ENCODE measurements at places on chromosomes 11 and 22. TPM values are rescaled to one million over a fixed set of nuclear protein-coding genes. Genes with fewer than 3 reads are reported as not detected.

- no peak overlapping the region for H3K4me3 ChIP-seq
- DNase-seq: no peak
- H3K27ac ChIP-seq: no peak overlapping the region
- H3K4me1 ChIP-seq: no peaks in the 10 kb centered on the region
- no peaks in the 10 kb centered on the region for H3K27me3 ChIP-seq
- no peaks in the 10 kb centered on the region for H3K36me3 ChIP-seq
Observed at GRCh38 chr11:113906038-113906437, 1.4 kb downstream of the HTR3B start.

Gene SYT9
- not detected for total RNA-seq

DNA sequence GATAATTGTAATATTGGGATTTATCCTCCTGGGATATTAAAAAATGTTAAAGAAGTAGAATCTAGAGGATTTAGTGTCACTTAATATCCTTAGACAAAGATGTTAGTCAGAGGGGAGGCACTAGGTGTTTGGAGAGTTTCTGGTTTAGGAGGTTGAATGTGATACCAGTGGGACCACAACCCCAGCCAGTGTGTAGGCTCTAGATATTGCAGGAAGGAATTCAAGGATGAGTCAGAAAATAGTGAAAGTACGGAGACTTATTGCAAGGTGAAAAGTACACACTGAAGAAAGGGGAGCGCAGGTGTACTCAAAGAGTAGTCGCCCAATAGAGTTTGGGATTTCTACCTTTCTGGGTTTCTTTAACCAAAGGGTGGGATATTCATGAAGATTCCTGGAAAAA lies 5.7 kb upstream of the TMEM41B start:
- H3K4me3 ChIP-seq: no peak overlapping the region
- H3K27me3 ChIP-seq: no peaks in the 10 kb centered on the region
- no peak overlapping the region for H3K27ac ChIP-seq
- no peaks in the 10 kb centered on the region for H3K36me3 ChIP-seq
- no peak for DNase-seq

- peak; percentile 52 for DNase-seq
- H3K27me3 ChIP-seq: no peaks in the 10 kb centered on the region
- H3K27ac ChIP-seq: no peak overlapping the region
- H3K4me3 ChIP-seq: no peak overlapping the region
- no peaks in the 10 kb centered on the region for H3K36me3 ChIP-seq
Observed at GRCh38 chr22:35023692-35024363, 42.1 kb upstream of the ISX start.

Gene OR8D1
- not detected for total RNA-seq

- no peaks in the 10 kb centered on the region for H3K4me1 ChIP-seq
- H3K27ac ChIP-seq: no peak overlapping the region
- no peak overlapping the region for H3K4me3 ChIP-seq
- H3K27me3 ChIP-seq: no peaks in the 10 kb centered on the region
- DNase-seq: no peak
Observed at GRCh38 chr11:27857588-27857987, 157.3 kb upstream of the BDNF start.

- H3K36me3 ChIP-seq: no peaks in the 10 kb centered on the region
- no peaks in the 10 kb centered on the region for H3K27me3 ChIP-seq
- DNase-seq: peak; percentile 53
Observed at GRCh38 chr11:75896843-75897419, 81.9 kb downstream of the UVRAG start.

Gene FOLH1
- not detected for total RNA-seq

GRCh38 chr22:35498026-35498800 lies 42.4 kb upstream of the RASD2 start:
- H3K4me1 ChIP-seq: no peaks in the 10 kb centered on the region
- H3K36me3 ChIP-seq: no peaks in the 10 kb centered on the region
- no peak for DNase-seq

DNA sequence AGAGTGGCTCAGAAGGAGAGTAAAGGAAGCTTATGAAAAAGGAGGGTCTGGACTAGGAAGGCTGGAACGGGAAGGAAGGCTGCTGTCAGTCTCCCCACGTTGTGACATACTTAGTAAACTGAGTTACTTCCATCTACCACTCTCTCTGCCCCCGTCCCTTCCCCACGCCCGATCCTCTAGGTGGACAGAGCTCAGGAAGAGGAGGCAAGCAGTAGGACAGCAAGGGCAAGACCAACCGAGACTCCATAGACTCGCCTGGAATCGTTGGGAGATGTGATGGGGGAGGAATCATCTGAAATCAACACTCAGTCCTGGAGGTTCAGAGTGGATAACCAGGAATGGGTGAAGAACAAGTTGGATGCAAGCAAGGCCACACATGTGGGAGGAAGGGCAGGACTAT lies 240.7 kb downstream of the BUD13 start:
- no peaks in the 10 kb centered on the region for H3K36me3 ChIP-seq
- no peaks in the 10 kb centered on the region for H3K27me3 ChIP-seq
- no peaks in the 10 kb centered on the region for H3K4me1 ChIP-seq
- no peak overlapping the region for H3K4me3 ChIP-seq
- DNase-seq: no peak

Gene OOSP4A
- not detected for total RNA-seq

DNA sequence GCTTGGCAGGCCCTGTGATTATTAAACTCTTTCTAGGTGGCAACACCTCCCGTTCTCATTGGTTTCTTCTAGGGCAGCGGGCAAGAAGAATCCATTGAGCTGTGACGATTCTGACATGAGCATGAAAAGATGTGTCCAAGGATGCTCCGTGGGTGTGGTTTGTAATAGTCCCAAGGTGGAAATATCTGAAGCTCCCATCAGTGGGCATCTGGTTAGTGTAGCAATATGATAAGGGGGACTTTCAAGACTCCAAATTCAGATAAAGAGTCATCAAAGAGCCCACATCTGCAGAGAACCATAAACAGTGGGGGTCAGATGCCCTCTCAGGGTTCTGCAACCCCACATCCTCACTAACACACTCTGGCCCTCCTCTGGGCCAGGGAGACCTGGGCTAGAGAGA lies 42.6 kb downstream of the TST start:
- no peaks in the 10 kb centered on the region for H3K36me3 ChIP-seq
- H3K4me1 ChIP-seq: peaks cover 11% of the 10 kb centered on the region
- H3K4me3 ChIP-seq: no peak overlapping the region
- H3K27ac ChIP-seq: no peak overlapping the region
- DNase-seq: no peak
- H3K27me3 ChIP-seq: no peaks in the 10 kb centered on the region

Gene HSPB2
- total RNA-seq: not detected

DNA sequence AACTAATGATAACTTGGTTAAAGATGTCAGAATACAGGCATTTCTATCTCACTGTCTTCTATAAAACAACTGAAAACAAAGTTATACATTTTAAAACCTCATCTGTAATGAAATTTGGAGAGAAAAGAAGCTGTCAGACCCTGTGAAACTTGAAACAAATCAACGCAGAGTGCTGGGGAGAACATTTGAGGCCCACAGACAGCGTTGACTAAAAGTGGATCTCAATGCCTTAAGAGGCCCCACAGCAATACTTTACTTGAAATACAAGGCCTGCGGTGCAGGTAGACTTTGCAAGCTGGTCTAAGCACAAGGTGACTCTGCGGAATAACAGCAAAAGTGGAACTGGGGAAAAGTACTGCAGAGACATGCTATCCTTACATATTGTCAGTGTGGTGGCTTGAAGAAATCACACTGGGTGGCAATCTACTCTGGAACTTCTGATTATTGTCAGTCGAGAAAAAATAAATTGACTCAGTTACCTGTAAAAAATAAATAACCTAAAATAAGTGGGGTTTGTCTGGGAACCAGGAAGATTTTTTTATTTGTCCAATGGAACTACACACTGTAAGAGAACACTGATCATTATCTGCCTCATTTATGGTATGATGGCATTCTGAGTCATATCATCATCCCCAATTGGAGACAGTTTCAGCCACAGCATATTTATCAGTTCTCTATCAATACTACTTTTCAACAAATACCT lies 138.9 kb downstream of the LUZP2 start:
- no peak for DNase-seq
- no peaks in the 10 kb centered on the region for H3K4me1 ChIP-seq
- no peak overlapping the region for H3K4me3 ChIP-seq
- H3K27me3 ChIP-seq: no peaks in the 10 kb centered on the region
- no peaks in the 10 kb centered on the region for H3K36me3 ChIP-seq

Gene HMOX1
- 15.9 TPM for total RNA-seq

Gene MAPK8IP2
- 0.18 TPM for total RNA-seq

GRCh38 chr11:108734283-108734682 lies 69.4 kb downstream of the DDX10 start:
- DNase-seq: no peak
- H3K27me3 ChIP-seq: no peaks in the 10 kb centered on the region
- H3K4me1 ChIP-seq: no peaks in the 10 kb centered on the region
- no peaks in the 10 kb centered on the region for H3K36me3 ChIP-seq

Gene OTOG
- total RNA-seq: not detected

Gene MS4A4E
- total RNA-seq: 0.92 TPM

GRCh38 chr22:40002935-40003715 lies 8.4 kb downstream of the FAM83F start:
- H3K36me3 ChIP-seq: no peaks in the 10 kb centered on the region
- no peaks in the 10 kb centered on the region for H3K27me3 ChIP-seq
- DNase-seq: no peak
- H3K4me3 ChIP-seq: no peak overlapping the region

GRCh38 chr11:104327861-104328511 lies 164.0 kb upstream of the PDGFD start:
- no peak overlapping the region for H3K27ac ChIP-seq
- no peaks in the 10 kb centered on the region for H3K4me1 ChIP-seq
- H3K27me3 ChIP-seq: no peaks in the 10 kb centered on the region
- DNase-seq: no peak
- H3K36me3 ChIP-seq: no peaks in the 10 kb centered on the region

Gene FLRT1
- not detected for total RNA-seq

GRCh38 chr11:114280696-114281095 lies 15.5 kb upstream of the NNMT start:
- no peaks in the 10 kb centered on the region for H3K27me3 ChIP-seq
- H3K4me3 ChIP-seq: no peak overlapping the region
- H3K27ac ChIP-seq: no peak overlapping the region
- DNase-seq: peak; percentile 32

DNA sequence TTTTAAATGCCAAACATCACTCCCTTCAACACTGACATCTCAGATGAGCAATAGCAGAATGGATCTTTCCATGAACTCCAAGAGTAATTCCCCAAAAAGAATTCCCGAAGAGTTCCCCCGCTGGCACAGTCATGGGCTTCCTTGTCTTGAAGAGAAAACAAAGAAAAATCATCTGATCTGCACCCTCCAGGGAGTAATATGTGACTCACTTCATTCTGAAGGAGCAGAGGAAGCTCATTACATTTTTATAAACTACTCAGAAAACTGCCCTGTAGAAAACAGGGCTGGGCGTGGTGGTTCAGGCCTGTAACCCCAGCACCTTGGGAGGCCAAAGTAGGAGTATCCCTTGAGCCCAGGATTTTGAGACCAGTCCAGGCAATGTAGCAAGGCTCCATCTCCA lies 35.7 kb downstream of the CELSR1 start:
- H3K36me3 ChIP-seq: no peaks in the 10 kb centered on the region
- no peak for DNase-seq
- H3K4me1 ChIP-seq: peaks cover 12% of the 10 kb centered on the region
- H3K4me3 ChIP-seq: no peak overlapping the region
- no peak overlapping the region for H3K27ac ChIP-seq
- peaks cover 4% of the 10 kb centered on the region for H3K27me3 ChIP-seq

DNA sequence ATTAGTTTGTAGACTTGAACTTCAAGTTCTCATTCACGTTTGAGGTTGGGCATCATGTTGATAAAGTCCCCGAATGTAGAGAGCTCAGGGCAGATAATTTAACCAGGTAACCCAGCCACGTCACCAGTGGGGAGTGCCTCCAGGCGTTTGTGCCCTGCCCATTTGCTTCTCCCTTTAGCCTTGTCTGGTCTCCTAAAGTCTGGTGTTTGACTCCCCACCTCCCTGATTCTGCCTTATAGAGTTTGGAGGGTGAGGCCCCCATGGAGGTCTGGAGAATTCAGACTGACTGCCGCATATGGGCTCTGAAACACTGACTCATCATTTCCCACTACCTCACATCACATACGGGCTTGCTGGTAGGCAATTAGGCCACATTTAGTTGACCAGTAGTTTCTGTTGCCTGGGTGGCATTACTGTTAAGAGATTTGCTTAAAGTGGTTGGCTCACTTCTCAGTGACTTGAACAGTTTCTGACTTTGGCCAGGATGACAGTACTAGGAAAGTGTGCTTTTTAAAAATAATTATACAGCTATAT lies 99.3 kb upstream of the GAL start:
- DNase-seq: no peak
- no peaks in the 10 kb centered on the region for H3K4me1 ChIP-seq
- no peaks in the 10 kb centered on the region for H3K27me3 ChIP-seq

DNA sequence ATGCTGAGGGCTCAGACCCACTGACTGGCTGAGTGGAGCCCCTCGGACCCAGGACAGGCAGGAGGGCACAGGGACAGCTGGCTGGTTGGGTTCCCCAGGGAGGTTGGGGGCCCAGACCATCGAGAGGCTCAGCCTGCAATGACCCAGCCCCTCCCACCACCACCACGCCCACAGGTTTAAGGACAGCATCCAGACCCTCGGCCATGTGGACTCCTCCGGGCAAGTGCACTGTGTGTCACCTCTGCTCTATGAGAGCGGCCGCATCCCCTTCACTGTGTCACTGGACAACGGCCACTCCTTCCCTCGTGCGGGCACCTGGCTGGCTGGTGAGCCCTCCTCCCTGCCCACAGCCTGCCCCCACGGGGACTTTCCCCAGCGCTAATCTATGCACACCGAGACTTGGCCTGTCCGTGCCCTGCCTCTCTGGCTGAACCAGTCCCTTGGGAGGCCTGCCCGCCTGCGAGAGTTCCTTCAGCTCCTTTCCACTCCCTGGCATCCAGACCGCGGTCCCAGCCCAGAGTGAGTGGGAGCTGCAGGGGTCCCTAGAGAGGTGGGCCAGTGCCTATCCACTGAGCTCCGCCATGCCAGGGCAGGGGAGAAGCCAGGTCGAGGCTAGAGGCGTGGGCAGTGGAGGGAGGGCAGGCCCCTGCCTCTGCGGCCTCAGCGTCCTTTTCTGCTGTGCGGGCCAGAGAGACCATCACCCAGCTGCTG lies 2.2 kb downstream of the SUSD2 start:
- H3K4me3 ChIP-seq: no peak overlapping the region
- H3K36me3 ChIP-seq: peaks cover 5% of the 10 kb centered on the region
- no peaks in the 10 kb centered on the region for H3K27me3 ChIP-seq
- DNase-seq: no peak

DNA sequence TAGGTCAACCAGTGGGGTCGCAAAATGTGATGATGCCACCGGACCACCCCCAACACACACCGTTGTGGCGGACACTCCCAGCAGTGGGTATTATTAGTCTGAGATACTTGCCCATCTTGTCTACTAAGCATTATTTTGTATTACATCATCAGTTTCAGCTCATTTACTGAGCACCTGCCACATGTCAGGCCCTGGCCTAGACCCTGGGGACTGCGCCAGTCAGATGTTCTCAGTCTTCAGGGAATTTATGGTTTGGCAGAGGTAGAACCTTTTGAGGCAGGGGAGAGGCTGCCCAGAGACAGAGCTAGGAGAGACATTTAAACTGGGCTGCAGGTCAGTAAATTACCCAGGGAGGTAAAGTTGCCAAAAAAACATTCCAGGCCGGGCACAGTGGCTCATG lies 43.1 kb upstream of the GCAT start:
- no peak overlapping the region for H3K4me3 ChIP-seq
- DNase-seq: no peak
- H3K27me3 ChIP-seq: no peaks in the 10 kb centered on the region
- no peaks in the 10 kb centered on the region for H3K4me1 ChIP-seq
- peaks cover 21% of the 10 kb centered on the region for H3K36me3 ChIP-seq
